ENCODE measurements at places on chromosomes 3 and 15. TPM values are rescaled to one million over a fixed set of nuclear protein-coding genes. Genes with fewer than 3 reads are reported as not detected.

NRROS gene
- 0.58 TPM for total RNA-seq

B2M gene
- 3,917 TPM for total RNA-seq

TMEM115 gene
- 43.1 TPM for total RNA-seq

KLHL25 gene
- total RNA-seq: 5.6 TPM

WDR93 gene
- total RNA-seq: under 0.01 TPM

FMN1 gene
- total RNA-seq: 0.85 TPM

CKMT1A gene
- total RNA-seq: not detected

SLC9C1 gene
- total RNA-seq: 0.56 TPM
